Activated gamma-delta T cell treated with Interleukin-2 at 50 U/mL for 16 hours (primary cell): ENCODE measurements at places on chromosomes 6 and 20.

- DNase-seq = no peak
Observed at GRCh38 chr20:61611401-61612180, 359.5 kb downstream of the CDH4 start.

GRCh38 chr20:38752029-38752428 lies 3.8 kb downstream of the ACTR5 start:
- DNase-seq = no peak

DNA sequence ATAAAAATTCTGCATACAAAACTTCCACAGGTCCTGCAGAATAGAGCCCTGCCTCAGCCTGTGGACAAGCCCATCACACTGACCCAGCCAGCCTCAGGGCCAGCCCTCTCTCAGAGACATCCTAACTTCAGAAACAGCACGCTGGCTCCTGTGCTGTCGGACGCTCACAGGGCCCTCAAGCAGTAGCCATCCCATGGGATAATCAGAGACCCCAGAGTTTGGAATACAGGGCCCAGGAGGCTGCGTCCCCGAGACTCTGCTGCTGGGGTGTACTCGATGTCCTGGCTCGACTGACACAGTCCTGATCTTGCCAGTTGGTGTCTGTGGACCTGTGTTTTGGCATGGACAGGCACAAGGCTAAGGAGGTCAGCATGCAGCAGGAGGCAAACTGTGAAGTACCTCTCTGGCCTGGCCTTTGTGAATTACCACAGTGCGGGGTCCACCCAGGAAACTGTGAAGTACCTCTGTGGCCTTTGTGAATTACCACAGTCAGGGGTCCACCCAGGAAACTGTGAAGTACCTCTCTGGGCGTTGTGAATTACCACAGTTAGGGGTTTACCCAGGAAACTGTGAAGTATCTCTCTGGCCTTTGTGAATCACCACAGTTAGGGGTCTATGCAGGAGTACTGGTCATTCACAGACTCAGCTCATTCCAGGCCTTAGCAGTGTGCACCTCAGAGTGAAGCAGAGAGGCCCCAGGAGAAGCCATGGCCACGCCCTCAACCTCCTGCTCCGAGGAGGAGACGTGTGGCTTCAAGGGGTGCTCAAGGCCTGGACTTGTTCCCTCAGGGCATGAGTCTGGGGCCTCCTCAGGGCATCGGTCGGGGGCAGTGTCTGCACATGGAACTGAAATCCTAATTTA lies 212.4 kb downstream of the SYNDIG1 start:
- DNase-seq = no peak

DNA sequence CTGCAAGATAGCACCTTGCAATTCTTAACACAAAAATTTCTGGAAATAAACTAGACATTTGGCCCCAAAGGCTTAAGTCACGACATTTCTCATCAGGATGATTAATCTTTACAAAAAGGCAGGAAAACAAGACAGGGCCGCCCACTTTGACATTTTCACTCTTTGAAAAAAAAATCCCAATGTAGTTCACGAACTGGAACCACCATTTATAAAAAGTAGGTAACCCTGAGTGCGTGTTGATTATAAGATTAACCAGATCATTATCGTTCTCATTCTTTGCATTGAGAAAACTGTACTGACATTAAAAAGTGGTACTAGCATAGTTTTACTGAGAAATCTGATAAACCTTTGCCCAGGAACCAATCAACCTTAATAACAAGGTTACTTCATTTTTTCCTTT lies 108.8 kb downstream of the HUS1B start:
- no peak for DNase-seq

DNA sequence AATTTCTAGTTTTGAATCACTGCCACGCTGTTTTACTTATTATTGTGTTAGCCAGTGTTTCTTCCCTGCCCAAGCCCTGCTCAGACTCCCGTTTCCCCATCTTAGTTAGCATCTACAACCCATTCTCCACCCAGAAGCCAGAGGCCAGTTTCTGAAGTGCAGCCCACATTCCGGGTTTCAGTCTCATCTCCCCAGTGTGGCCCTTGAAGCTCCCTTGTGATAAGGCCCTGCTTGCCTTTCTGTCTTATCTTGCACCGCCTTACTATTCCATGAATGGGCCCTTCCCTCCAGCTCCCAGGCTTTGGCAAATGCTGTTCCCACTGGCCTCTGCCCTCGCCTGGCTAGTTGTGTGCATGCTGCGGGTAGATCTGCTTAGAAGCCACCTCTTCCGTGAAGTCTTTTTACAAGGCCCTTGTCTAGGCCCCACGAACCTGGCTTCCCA lies 41.1 kb downstream of the TOX2 start:
- DNase-seq = no peak

DNA sequence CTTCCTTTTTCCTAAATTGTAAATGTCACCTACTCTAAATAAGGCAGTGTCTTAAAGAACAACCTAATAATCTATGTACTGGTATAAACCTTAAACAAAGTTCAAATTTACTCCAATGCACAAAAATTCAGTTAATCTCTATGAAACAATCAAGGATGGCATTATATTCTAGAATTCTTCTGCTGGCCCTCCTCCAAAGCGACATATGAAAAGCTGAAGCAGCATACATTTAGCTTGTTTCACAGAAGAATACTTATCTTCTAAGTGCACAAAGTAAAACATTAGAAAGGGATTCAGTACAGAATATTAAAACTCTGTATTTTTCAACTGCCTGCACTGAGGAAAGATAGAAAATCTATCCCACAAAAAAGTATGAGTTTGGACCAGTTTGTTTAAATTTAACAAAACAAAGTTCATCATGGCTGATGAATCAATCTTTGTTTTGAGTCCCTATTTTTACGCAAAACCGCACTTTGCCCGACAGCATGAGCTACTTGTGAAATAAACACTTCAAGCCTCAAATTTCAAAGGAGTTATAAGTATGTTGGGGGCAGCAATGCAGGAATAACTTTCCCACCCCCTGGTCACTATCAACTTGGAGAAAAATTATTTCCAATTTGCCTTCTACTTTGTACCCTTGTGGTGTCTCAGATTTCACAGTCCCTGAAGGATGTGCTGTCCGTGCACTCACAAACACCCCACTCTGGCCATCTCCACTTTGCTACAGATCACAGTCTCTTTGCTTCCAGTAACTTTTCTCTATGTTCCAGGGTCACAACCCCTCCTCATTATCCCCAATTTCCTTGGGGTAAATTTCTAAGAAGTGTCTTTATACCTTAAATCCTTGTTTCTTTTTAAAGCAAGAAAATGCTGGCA lies 238.2 kb downstream of the PRKN start:
- no peak for DNase-seq

- DNase-seq = no peak
Observed at GRCh38 chr20:16821211-16822089, 73.3 kb downstream of the OTOR start.

DNA sequence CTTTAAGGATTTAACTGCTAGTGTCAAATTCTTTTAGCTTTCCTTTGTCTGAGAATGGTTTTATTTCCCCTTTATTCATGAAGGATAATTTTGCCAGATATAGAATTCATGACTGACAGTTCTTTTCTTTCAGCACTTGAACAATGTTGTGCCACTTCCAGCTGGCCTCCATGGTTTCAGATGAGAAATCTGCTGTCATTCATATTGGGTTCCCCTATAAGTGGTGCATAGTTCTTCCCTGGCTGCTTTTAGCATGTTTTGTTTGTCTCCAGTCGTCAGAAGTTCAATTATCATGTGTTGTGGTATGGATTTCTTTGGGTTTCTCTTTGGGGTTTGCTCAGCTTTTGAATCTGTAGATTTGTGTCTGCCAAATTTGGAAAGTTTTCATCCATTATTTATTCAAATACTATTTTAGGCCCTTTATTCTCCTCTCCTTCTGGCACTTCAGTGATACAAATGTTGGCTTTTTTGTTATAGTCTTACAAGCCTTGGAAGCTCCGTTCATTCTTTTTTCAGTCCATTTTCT lies 76.3 kb upstream of the TGM3 start:
- DNase-seq = no peak

DNA sequence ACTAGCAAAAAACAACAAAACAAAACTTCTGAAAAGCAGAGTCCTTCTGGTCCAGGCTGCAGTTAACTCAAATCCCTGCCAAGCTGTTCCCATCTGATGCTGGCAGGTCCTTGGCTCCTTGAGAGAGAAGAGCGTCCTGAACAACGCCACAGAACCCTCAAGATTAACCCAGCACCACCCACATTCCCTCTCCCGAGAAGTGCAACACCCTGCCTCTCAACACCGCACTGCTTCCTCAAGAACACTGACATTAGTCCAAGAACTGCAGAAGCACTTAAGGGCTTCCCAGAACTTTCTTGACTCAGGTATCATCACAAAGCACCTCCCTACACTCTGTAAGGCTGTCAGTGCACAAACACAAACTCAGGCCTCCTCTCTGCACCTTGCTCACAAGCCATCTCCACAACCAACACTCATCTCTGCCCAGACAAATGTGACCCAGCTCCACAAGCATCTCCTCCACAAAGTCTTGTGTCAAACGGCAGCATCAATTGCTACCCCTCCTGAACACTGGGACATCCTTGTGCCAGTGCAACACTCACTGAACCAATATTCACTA lies 7.5 kb downstream of the MRPL14 start:
- no peak for DNase-seq

DNA sequence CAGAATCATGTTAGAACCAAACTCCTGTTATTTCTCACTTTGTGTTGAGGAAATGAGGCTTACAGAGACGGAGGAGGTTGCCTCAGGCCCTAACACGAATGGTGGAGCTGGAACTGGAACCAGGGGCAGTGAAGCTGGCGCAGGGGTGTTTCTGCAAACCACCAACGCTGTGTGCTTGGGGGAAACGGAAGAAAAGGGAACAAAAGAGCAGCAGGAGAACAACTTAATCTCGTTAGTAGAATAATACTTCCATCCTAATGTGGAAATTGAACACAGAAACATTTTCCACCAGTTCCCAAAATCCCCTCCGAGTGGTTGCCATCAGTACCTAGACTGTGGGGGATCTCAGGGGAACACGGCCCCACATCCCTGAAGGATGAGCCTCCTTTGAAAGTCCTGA lies 103.4 kb upstream of the FRMD1 start:
- no peak for DNase-seq

GRCh38 chr6:125789167-125789566 lies 1.6 kb upstream of the NCOA7 start:
- no peak for DNase-seq

GRCh38 chr20:13356591-13356990 lies 135.5 kb downstream of the ISM1 start:
- DNase-seq = no peak

DNA sequence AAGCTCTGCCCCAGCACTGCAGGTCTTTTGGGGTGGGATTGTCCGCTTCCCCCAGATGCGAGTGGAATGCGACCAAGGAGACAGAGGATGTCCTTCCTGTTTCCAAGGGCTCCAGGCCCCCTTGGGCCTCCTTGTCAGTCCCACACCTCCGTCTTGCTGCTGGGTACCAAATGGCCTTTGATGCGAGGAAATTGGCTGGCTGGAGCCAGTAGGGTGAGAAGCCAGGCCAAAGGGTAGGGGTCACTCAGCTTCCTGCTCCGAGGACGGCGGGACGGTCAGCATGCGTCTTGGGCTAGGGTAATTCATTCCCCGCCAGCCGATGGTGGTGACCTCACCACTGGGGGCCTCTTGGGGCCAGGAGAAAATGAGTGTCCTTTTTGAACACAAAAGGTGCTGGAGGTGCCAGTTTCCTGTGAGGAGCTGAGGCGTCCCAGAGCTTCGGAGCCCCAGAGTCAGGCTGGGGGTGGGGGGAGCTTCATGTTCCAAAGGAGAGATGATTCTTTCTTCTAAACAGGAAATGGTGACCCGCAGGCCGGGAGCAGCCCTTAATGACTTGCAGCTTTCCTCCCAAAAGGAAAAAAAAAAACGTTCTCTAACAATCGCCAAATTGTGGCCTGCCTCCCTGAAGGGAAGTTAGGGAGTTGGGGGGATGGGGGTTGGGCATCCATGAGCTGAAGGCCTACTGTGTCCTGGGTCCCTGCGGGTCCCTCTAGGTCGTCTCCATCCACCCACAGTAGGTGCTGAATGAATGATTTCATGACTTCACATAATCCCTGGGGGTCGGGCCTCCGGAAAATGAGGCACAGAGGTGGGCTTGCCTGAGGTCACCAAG lies 6.7 kb downstream of the SNAI1 start:
- DNase-seq = no peak

DNA sequence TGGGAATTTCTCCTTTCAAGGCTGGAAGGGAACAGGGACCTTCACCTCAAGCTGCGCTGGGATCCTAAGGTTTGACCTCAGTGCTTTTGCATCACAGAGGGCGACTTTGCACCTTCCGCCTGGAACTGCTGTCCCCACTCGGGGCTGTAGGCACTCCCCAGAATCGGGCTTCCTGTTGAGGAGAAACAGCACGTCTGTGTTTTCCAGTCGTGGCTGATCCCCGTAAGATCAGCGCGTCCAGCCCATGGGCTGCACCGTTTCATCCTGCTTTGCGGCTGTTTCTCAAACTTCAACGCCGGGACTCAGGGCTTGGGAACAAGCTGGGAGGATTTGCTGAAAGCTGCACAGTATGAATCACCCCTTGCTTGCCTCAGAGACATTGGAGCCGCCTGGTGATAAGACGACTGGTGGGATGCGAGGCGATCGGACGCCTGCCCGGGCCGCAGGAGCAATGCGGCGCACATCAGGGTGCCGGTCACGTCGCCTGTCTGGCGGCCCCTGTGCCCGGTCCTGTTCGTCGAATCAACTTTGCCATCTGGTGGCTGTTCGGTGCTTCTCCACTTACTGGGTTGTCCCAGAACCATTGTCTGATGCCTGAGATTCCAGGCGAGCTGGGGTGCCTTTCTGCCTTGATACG lies 53.6 kb upstream of the FRMD1 start:
- DNase-seq = no peak

DNA sequence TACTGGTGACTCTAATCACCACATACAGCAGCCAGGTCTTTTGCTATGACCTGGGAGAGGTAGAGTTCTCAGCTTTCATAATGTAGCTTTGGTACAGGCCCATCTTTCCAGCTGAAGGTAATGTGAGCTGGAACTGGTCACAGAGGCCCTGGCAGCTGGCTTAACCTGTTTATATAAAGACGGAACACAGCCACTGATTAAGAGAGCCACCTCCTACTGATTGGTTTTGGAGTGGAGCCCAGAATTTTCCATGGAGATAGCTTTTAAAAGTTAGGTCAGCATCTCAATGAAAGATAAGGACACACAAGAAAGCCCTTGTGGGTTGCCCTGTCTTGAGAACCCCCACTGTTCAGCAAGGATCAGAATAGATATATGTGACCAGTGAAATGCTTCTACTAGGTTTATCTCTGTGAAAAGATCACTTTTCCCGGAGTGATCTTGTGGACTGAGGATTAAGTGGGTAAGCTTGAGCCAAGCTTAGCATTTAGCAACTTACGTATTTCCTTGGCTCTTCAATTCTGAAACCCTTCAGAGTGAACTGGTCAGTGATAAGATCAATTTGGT lies 213.7 kb upstream of the CITED2 start:
- no peak for DNase-seq

DNA sequence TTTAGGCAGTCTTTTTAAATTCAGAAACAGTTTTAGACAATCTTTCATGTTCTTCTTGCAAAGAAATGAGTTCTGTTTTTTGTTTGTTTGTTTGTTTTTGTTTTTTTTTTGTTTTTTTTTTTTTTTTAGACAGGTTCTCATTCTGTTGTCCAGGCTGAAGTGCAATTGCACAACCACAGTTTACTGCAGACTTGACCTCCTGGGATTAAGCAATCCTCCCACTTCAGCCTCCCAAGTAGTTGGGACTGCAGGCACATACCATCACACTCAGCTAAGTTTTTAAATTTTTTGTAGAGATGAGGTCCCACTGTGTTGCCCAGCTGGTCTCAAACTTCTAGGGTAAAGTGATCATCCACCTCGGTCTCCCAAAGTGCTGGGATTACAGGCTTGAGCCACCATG lies 96.2 kb downstream of the OTOR start:
- no peak for DNase-seq
